ENCODE measurements at places on chromosomes 16 and 17. TPM values are rescaled to one million over a fixed set of nuclear protein-coding genes. Genes with fewer than 3 reads are reported as not detected.

Gene CLDN7
- total RNA-seq: 2.6 TPM

Gene KRT34
- total RNA-seq: 0.49 TPM

Gene NLRC3
- total RNA-seq: 0.02 TPM

Gene SLC22A31
- total RNA-seq: 1.0 TPM

Gene DEXI
- 43.1 TPM for total RNA-seq

Gene ANKRD40CL
- total RNA-seq: not detected

Gene TIGD7
- total RNA-seq: 1.1 TPM

Gene PPP1R1B
- 0.16 TPM for total RNA-seq

Gene FLYWCH1
- total RNA-seq: 23.8 TPM
